Stimulated activated CD4-positive, alpha-beta T cell treated with anti-CD3 and anti-CD28 coated beads, Interleukin-4, amount 100 ng/mL, for 1 hour (primary cell): ENCODE measurements at places on chromosomes 1 and 21.

- no peak for DNase-seq
These were observed 2.9 kb upstream of the CENPL start for GRCh38 chr1:173827611-173828010.

DNA sequence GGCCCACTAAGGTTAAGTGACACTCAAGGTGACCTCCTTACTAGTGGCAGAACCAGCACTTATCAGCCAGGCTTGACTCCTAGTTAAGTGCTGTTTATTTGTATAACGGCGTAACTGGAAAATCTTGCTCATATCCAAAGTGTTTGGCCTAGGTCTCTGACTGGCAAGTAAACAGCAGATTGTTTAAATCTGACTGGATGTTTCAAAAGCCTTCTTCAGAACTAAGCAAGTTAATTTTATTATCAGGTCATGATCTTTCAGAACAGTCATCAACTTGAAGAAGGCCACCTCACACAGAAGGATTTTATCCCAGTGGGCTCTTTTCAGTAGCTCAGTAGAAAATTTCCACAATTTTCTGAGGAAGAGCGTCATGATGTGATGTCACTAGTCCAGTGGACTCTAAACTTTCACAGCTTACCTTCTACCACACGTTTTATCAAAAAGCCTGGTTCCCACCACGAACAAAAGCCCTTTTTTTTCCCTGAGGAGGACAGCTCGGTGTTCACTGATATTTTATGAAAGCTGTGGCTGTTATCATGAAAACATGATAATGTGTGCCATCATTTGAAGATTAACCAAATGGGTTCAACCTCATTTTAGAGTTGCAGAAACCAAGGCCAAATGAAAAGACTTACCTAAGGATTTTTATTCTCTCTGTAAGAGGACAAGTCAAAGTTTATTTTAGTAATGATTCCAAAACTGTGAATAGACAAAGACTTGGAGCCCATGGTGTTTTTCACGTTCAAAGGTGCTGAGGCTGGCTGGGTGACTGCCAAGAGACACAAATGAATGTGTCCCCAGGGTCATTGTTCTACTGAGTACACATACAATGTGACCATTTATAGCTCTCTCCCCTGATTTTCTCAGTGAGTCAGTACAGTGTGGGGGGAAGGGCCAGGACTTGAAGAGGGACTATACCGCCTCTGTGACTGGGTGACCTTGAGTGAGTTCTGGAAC lies 9.1 kb downstream of the SGIP1 start:
- no peak for DNase-seq

GRCh38 chr1:17195731-17196130 lies 9.2 kb upstream of the PADI1 start:
- DNase-seq: no peak

- DNase-seq: no peak
These were observed 12.4 kb upstream of the KCNJ15 start for GRCh38 chr21:38244407-38244787.

- DNase-seq: no peak
These were observed 50.1 kb downstream of the HUNK start for GRCh38 chr21:31922881-31923280.

DNA sequence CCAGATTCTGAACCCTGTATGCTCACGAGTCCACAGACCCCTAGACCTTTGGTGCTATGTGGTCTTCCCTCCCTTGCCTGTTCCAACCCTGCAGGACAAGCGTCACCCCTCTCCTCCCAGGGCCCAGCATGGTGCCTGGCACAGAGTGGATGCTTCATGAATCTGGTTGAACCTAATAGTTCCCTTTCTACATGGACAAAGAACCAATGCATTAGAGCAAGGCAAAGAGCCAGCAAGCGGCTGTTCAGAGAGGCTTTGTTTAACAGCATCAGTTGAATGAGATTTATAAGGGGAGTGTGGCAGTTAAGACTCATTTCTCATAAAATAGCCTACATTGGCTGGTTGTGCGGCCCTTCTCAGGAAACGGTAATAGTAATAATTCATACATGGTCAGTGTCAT lies 14.9 kb downstream of the SLC26A9 start:
- no peak for DNase-seq

DNA sequence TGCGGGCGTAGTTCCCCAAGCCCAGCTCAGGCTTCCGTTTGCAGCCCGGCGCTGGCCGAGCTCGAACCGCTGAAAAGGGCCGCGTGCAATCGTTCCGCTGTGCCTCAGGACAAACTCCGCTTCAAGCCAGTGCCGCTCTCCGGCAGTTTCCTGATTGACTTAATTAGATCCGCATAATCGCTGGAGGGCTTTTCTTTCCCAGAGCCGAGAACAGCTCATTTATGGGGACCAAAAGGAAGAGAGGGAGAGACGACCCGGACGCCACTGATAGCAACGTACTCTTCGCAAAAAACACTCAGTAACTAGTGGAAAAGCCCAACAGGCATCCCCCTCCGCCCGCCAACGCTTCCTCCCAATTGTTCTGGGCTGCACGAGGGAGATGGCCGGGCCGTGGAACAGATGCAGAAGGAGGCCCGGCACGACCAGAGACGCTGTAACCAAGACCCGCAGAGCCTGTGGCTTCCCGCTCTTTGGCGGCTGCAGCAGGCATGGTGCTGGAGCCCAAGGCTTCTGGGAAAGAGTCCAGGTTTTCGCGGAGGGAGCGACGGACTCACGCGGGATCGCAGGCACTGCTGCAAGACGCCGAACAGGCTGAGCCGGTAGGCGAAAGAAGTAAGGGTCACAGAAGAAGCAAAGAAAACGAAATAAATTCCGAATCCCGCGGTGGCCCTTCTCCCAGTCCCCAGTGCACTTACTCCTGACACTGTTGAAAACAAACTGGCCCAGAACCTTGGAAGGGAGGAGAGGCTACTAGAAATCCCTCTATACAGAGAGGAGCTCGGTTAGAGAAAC lies 3.6 kb upstream of the FOXD2 start:
- no peak for DNase-seq

GRCh38 chr1:6783936-6784559 lies 1.2 kb upstream of the CAMTA1 start:
- DNase-seq: no peak

GRCh38 chr1:37861151-37861550 lies 1.8 kb upstream of the MTF1 start:
- no peak for DNase-seq

- DNase-seq: no peak
These were observed 57.9 kb downstream of the LACTBL1 start for GRCh38 chr1:22914633-22915217.

- no peak for DNase-seq
These were observed 64.5 kb upstream of the PRRC2C start for GRCh38 chr1:171420810-171421209.

- DNase-seq: no peak
These were observed 53.3 kb upstream of the SEC16B start for GRCh38 chr1:178023181-178023618.

GRCh38 chr1:14842891-14843290 lies 244.4 kb downstream of the KAZN start:
- no peak for DNase-seq

- no peak for DNase-seq
These were observed 488 bp downstream of the DBT start for GRCh38 chr1:100249155-100249536.

DNA sequence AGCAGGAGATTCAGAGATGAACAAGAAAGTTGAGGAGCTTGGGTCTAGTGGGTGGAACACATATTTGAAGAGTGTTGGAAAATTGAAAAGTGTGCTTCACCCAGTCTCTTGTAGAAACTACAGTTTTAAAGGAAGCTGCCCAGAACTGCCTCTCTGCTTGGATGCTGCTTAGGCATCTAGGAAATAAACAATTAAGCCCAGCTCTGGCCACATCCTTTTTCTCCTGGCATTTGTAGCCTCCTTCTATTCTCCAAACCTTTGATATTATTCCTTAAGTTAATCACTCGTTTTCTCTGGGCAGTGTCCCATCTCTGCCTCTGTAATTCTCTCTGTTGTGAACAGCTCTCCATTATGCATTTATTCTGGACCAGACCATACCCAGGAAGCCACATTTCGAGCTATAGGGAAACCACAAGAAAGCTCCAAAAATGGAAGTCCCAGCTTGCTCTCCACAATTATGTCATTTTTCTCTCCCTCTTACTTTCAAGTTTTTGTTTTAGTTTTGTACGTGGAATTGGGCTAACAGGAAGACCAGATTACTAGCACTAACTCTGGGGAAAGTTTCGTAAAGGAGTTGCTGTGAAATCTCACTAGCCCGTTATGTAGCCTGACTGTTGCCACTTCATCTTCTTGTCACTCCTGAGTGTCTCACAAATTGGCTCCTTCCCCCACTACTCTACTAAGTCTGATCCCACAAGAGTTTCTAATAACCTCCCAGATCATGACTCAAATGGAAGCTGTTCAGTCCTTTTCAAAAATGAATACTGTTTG lies 102.2 kb downstream of the NTMT2 start:
- no peak for DNase-seq

DNA sequence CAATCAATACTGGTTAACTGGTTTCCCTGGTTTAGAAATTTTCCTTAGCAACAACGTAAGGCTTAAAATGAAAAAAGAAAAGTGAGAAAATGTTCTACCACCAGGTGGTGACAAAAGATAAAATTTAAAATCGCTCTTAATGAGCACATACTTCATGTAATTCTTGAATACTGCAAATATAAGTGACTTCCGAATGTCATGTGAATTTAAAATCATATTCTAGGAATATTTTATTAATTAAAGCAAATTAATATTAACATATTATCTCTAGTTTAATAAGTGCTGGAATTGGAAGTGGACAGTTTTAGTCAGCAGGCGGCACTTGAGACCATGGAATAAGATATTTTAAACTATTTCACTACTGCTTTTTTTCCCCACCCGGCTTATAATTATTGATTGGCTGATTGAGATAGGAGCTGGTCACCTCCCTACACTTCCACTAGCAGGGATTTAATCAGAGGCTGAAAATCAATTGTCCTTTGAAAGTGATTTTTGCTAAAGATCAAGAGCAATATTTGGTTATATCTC lies 5.0 kb upstream of the ADAMTS1 start:
- DNase-seq: no peak

- DNase-seq: no peak
These were observed 189.7 kb downstream of the SLC35F3 start for GRCh38 chr1:234094172-234094571.

DNA sequence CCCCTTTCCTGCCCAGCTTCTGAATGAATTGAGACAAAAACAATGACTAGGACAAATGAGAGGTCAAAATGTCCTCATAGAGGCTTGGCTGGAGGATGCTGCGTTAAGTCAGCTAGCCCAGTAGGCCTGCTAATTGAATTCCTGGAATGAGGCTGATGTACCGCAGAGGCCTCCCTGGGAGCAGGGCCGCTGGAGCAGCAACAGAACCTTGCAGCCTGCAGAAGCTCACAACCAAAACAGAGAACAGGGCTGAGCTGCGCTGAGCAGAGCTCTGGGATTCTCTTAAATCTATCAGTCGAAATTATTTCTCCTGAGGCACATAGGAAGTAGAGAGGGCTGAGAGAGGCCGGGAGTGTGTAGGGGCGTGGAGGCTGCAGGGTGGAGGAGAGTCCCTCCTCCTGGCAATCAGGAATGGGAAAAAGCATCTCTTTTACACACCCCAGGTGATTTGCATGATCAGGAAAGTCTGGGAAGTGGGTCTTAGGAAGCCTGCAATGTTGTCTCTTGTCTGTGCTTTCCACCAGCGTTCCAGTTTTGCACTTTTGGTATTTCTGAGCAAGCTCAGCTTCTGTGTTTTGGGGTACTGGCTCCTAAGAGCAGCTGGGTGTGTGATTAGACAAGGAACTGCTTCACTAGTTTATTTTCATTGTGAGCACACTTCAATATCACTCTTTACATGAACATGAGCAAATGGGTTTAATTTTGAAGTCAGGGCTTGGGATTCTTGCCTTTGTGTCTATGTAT lies 66.5 kb downstream of the RYR2 start:
- DNase-seq: no peak

- DNase-seq: no peak
These were observed 13.2 kb downstream of the CNTN2 start for GRCh38 chr1:205056188-205056611.

GRCh38 chr1:60487565-60488345 lies 414.2 kb upstream of the C1orf87 start:
- no peak for DNase-seq

GRCh38 chr1:38670544-38671122 lies 188.9 kb downstream of the RRAGC start:
- DNase-seq: no peak

GRCh38 chr1:119046429-119046784 lies 58.3 kb upstream of the TBX15 start:
- no peak for DNase-seq

DNA sequence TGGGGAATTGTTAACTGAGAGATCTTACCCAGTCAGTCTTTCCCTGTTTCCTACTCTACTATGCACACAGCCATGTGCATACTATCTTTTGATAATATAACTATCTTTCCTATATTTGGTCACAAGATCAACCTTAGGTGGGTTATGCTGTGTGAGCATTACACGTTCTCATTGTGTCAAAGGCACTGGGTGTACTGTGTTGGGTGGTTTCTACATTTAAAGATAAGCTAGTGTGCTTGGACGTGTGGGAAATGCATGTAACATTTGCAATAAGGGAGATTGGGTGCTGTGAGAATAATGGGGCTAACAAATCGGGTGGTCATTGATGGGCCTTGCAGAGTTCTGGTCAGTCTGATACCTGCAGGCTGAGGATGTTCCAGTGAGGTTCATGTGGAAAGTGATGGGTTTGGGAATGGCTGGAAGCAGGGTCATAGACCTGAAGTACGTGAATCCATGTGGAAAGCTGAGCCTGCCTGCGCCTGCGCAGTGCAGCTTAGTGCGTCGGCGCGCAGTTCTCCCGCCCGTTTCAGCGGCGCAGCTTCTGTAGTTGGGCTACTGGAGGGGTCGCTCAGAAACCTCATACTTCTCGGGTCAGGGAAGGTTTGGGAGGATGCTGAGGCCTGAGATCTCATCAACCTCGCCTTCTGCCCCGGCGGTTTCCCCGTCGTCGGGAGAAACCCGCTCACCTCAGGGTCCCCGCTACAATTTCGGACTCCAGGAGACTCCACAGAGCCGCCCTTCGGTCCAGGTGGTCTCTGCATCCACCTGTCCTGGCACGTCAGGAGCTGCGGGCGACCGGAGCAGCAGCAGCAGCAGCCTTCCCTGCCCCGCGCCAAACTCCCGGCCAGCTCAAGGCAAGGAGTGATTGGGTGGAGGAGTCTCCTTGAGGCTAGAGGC lies at the start of gene MSH4:
Gene MSH4, plus strand, starts transcription at position 507 of the 897 bp plus-strand sequence. Its CDS starts 104 bp downstream, at position 611.
- DNase-seq: peak; percentile 23

DNA sequence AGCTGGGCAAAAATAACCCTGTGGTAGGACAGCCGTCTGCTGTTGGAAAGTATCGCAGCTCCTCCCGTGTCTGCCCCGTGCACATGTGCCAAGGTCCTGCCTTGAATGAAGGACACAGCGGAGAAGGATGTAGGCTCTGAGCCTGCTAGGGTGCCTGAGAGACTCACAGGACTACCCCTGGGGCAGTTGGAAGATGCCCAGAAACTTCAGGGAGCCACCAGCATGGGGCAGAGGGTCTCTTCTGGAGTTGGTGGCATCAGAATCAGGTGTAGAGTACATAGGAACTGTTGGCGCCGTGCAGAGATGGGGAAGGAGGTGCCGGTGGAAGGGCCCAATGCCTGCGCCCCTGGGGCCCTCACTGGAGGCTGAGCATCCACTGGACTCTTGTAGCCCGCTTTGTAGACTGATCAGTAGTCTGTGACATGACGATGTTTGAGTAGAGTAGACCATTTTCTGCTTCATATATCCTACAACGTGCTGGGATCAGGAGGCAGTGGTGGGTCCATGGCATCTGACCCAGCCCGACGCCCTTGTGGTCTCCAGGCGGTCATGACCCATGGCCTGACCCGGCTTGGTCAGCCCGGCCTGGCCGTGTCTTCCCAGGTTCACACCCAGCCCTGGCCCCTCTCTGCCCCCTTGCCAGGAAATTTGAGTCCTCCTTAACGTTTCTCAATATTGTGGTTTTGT lies 5.3 kb upstream of the C1orf174 start:
- no peak for DNase-seq

- DNase-seq: no peak
These were observed 412 bp downstream of the ABCA4 start for GRCh38 chr1:94120570-94120901.
